Osteoblast (primary cell): ENCODE measurements at places on chromosomes 7 and 10. TPM values are rescaled to one million over a fixed set of nuclear protein-coding genes. Genes with fewer than 3 reads are reported as not detected.

DNA sequence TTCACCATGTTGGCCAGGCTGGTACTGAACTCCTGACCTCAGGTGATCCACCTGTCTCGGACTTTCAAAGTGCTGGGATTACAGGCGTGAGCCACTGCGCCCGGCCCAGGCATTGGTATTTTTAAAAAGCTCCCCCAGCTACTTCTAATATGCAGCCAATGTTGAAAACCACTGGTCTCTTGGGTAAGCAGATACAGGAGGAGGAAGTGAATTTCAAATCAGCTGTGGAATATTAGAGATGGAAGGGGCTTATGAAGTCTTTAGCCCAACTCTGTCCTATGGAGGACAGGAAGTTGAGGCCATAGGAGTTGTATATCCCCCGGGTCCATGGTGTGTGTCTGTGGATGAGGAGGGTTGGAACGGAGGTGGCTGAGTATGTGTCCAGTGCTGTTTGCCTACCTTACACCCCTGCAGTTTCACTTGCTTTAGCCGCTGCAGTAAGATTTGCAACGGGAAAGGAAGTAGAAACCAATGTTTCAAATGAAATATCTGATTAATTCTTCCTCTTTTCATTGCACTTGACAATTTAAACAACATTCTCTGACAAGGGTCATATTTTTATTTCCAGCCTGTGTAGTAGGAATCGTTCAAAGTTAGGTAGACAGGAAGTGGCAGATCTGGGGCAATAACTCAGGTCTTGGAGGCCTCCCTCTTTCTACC lies 3.4 kb downstream of the PDE6C start:
- peak; percentile 53 for DNase-seq

GRCh38 chr7:69782917-69783684 lies 184.8 kb downstream of the AUTS2 start:
- no peak for DNase-seq

DNA sequence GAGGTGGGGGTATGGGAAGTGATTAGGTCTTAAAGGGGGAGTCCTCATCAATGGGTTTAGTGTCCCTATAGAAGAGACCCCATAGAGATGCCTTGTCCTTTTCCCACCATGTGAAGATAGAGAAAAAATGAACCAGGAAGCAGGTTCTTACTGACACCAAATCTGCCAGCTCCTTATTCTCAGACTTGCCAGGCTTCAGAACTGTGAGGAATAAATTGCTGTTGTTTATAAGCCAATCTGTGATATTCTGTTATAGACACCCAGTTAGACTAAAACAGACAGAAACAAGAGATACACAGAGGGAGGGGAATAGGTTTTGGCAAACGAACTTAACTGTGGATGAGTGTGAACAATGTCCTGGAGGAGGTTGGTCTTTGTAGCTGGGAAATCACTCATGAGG lies 381.4 kb downstream of the ADRA2A start:
- no peak for DNase-seq

DNA sequence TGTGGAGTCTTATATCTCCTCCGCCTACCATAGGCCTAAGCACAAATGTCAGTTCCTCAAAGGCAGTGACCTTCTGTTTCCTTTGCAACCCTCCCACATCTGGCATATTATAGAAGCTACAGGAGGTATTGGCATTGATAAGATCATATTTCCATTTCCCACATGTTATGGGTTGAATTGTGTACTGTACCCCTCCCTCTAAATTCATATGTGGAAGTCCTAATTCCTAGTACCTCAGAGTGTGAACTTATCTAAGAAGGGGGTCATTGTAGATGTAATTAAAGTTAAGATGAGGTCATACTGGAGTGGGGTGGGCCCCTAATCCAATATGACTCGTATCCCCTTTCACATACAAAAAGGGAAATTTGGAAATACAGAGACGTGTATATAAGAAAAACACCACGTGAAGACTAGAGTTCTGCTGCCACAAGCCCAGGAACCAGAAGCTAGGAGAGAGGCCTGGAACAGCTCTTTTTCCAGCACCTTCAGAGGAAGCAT lies 6.1 kb upstream of the LAMB4 start:
- DNase-seq = no peak

Gene ZNF25
- total RNA-seq = 16.6 and 18.6 TPM in 2 replicates

Gene OPALIN
- total RNA-seq = not detected in 2 replicates

DNA sequence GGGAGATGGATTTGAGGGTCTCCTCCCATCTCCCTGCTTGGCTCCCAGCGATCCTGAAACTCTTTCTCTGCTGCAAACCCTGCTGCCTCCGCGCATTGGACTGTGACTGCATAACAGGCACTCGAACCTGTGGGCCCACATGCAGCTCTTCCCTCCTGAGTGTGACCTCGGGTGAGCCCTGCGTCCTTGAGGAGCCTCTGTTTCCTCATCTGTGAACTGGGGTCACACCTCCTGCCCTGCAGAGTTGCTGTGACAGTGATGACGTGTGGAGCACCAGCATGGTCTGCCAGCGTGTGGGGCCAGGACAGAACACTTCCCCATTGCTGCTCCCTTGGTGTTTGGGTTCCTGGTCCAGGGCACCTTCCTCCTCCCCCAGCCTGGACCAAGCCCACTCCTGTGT lies 46.9 kb upstream of the PSMG3 start:
- DNase-seq = peak; percentile 44

DNA sequence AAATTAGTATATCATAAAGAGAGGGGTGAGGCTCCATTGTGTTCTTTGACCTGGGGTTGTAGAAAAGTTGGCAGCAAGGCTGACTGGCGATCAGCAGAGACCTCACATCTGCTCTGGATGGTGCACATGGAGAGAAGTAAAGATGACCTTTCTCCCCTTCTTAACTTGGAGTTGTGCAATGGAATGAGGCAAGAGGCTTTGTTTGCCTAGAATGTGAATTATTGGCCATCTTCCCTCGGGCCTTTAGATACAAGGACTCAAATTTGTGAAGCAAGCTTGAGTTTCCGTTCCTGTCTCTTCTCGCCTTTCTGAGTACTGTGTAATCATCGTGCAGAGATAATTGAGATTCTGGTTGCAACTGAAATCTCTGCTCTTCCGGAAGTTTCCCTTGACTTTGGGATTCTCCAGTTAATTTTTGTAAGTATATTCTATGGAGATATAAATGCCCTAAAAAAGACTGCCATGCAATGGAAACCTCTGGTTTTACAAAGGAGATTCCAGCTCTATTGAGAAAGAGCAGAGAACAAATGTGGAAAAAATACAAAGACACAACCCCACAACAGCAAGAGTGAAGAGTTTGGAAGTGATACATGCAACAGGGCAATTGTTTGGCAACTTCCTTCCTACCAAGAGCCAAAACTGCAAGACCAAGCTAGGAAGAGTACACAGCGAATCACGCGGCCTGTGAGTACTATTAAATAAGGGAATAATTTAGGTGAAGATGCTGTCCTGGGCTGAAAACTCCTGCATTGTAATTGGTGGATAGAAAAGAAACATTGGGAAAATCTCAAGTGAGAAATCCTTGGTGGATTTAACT lies 542.3 kb upstream of the NRP1 start:
- peak; percentile 43 for DNase-seq

GRCh38 chr7:41134300-41135255 lies 568.3 kb downstream of the INHBA start:
- DNase-seq = peak; percentile 83

GRCh38 chr10:37495415-37495814 lies 362.0 kb downstream of the ZNF248 start:
- no peak for DNase-seq

Gene ORAI2
- total RNA-seq = 44.2 and 57.5 TPM in 2 replicates

- no peak for DNase-seq
These were observed 38.9 kb downstream of the TCF7L2 start for GRCh38 chr10:112988839-112989406.

- peak; percentile 66 for DNase-seq
These were observed 9.8 kb upstream of the RTKN2 start for GRCh38 chr10:62278441-62278910.

GRCh38 chr10:2921956-2922680 lies 145.2 kb upstream of the PFKP start:
- no peak for DNase-seq

DNA sequence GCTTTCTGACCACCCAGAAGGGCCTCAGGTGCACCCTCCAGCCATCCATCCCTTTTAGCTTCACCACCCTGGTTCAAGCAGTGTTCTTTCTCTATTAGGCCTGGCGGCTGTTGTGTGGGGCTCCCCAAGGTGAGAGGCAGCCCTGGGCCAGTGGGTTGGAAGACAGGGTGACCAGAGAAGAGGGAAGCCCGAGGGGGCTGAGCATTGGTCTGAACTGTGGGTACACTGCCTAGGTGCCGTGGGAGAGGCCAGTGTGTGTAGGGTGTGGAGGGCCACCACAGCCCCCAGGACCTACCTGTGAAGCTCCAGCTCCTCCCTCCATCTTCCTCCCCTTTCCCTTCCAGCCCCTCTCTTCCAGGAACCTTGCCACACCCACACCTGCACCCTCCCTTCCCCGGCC lies 9.1 kb upstream of the MTPAP start:
- DNase-seq = peak; percentile 9

- DNase-seq = peak; percentile 13
These were observed 27.1 kb downstream of the KLF6 start for GRCh38 chr10:3757638-3758490.

Gene SLC39A12
- total RNA-seq = not detected in 2 replicates

- no peak for DNase-seq
These were observed 132.4 kb downstream of the CDK14 start for GRCh38 chr7:90728568-90728967.

- no peak for DNase-seq
These were observed 73.5 kb downstream of the CLEC2L start for GRCh38 chr7:139597028-139597427.

- DNase-seq = peak; percentile 60
These were observed 523.7 kb downstream of the TCERG1L start for GRCh38 chr10:130787821-130788220.

Gene KCNIP2
- 0.88 and 1.4 TPM in 2 replicates for total RNA-seq

DNA sequence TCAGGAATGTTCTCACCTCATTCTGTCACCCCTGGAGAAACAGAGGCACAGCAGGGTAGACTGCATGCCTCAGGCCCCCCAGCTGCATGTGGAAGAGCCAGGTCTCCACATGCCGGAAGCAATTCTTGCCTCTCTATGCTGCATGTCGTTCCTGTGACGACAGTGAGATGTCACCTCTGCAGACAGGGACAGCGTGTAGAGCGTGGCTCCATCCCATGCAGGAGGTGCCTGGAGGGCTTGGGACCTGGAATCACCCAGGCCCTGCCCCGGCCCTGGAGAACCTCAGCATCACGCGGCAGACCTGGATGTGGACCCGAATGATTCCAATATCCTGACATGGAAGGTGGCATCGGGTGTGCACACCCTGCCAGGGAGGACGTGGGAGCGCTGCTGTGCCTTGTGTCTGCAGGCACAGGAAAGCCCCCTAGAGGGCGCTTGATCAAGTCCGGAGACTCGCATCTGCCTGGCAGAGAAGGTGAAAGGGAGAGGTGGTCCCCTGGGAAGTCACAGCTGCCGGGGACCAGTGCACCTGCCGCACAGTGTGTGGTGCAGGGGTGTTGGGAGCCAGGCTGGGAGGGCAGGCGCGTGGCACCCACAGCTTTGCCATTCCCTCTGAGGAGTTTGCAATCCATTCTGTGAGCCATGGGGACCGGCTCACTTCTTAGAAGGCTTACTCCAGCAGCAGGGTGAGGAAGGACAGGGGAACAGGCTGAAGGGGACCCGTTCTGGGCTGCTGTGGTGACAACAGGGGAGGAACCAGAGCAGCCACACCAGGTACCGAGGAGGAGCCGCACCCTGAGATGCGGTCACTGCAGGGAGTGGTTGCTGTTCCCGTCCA lies 45.3 kb upstream of the EN2 start:
- peak; percentile 97 for DNase-seq

- DNase-seq = no peak
These were observed 14.1 kb upstream of the STMP1 start for GRCh38 chr7:135648235-135648634.

DNA sequence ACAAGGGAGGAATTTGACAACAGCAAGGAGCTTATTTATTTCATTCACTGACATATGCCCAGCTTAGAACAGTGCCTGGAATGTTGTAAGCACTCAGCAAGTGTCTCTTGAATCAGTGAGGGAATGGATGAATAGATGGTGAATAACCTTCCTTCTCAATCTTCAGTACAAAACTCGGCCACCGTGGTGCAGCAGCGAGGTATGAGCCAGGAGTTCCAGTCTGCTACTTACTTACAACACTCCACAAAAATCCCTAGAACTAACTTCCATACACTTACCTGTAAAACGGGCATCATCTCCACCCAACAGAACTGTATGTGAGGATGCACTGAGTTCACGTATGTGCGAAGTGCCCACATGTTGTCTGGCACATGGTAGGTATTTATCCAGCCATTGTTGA lies 237.4 kb downstream of the WDR11 start:
- DNase-seq = peak; percentile 36

DNA sequence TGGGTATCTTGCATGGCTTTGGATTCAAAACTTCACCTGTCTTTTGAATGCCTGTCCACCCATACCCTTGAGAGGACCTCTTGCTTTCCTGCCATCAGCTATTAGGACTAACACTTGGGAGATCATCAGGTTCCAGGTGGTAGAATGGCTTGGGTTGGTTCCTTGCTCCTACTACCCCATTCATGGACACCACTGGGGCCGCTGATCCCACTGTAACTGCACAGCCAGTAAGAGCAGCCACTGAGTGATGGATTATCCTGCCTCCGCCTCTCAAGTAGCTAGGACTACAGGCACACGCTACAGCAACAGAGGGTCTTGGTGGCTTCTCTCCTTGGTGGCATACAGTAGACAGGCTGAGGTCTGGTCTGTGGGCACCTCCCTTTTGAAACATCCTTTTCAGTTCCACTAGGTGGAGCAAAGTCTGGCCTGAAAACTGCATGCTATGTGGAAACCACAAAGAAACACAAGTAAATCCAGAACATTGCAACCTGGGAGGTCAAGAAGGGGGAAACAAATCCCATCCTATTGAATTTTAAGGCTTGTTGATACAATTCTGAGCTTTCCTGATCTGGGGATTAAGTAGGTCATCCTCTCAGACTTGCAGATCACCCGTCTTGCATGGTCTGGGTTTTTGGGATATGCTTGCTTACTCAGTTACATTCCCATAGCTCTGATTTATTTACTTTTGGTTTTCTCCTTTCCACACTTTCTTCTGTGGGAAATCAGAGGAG lies 9.4 kb downstream of the WBP1L start:
- peak; percentile 59 for DNase-seq

Gene STEAP2
- total RNA-seq = 9.8 and 18.6 TPM in 2 replicates

Gene SUN3
- not detected in 2 replicates for total RNA-seq

GRCh38 chr7:16317406-16317805 lies 103.9 kb downstream of the CRPPA start:
- DNase-seq = no peak

GRCh38 chr10:96511044-96511945 lies 2.4 kb downstream of the TLL2 start:
- DNase-seq = no peak

Gene TMEM273
- total RNA-seq = 0.59 TPM in 1 of 2 replicates, not detected in the other

Gene STEAP4
- 5.0 and 5.4 TPM in 2 replicates for total RNA-seq

Gene NPM3
- 47.7 and 64.8 TPM in 2 replicates for total RNA-seq

GRCh38 chr7:71504697-71505441 lies 372.9 kb downstream of the GALNT17 start:
- DNase-seq = no peak

GRCh38 chr7:96962221-96962885 lies 43.0 kb upstream of the DLX6 start:
- DNase-seq = no peak

GRCh38 chr7:133436014-133436428 lies 183.1 kb downstream of the EXOC4 start:
- DNase-seq = peak; percentile 80
